Midbrain (tissue), 1 donor: ENCODE measurements at places on chromosomes 4 and X.

DNA sequence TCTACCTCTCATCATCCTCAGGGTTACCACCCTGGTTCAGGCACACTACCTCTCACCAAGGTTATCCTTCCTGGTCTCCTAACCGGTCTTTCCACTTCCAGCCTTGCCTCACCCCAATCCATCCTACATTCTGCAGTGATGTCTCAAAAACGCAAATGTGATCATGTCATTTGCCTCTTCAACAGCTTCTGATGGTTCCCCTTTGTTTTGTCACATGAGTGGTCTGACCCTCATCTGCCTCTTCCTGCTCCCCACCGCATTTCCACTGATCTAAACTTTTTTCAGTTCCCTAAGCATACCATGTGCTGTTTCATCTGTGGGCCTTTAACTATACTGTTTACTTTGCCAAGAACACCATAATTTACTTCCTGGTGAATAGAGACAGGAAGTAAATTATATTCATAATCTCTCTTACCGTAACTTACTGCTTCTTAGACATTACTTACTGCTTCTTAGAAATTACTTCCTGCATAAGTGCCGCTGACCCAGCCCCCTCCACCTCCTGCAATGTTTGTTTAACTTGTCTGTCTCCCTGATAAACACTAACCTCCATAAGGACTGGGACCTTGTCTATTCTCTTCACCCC, 27.1 kb upstream of the NSUN7 start:
- DNase-seq, result no peak

- DNase-seq, result no peak
Observed at GRCh38 chr4:174763454-174764104, 65.5 kb downstream of the GLRA3 start.

DNA sequence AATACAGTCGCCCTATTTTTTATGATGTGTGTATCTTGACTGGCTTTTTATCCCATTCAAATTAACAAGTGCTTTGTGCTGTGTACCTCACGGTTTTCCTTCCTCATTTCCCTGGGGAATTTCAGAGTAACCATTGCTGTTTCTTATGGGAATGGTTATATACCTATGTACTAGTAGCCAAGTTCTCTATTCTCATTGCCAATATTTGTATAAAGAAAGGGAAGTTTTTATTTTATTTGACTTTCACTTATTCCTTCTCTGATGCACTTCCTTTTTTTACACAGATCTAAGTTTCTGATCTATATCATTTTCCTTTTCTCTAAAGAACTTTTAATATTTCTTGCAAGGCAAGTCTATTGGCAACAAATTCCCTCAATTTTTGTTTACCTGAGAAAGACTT, 181.3 kb downstream of the SOWAHB start:
- DNase-seq, result no peak

DNA sequence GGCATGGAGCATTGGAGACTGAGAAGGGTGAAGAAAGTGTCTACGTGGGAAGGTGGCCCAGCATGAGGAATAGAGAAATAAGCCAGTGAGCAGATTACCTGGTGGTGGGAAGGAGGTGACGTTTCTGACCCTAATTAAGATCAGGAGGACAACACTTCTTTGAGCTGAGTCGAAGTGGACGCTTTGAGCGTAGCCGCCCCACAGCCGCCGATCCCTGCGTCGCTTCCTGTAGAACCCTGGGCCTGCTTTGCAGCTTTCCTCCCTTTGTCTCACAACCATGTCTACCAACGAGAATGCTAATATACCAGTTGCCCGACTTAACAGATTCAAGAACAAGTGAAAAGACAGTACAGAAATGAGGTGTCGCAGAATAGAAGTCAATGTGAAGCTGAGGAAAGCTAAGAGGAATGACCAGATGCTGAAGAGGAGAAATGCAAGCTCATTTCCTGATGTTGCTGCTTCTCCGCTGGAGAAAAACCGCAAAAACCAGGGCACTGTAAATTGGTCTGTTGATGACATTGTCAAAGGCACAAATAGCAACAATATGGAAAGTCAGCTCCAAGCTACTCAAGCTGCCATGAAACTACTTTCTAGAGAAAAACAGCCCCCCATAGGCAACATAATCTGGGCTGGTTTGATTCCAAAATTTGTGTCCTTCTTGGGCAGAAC, 6.4 kb upstream of the ANTXR2 start:
- DNase-seq, result no peak

DNA sequence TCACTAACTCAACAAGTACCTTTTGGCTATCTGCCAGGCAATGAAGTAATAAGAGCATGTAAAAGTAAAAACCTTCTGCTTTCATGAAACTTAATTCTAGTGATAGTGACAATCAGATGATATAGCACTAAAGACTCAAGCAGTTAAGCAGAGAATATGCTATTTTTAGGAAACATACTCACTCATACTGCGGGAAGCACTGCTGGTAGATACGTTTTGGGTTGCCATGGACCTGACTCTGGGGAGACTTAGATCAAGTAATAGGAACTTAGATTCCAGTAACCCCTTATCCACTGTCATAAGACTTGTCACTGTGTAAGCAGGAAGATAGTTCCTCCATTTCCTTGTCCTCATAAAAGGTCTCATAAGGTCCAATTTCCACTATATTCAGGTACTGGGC, 386.3 kb downstream of the DMD start:
- DNase-seq, result no peak

- no peak for DNase-seq
Observed at GRCh38 chr4:8617486-8618040, 25.0 kb downstream of the CPZ start.

- no peak for DNase-seq
Observed at GRCh38 chr4:6566391-6567190, 8.4 kb upstream of the MAN2B2 start.

DNA sequence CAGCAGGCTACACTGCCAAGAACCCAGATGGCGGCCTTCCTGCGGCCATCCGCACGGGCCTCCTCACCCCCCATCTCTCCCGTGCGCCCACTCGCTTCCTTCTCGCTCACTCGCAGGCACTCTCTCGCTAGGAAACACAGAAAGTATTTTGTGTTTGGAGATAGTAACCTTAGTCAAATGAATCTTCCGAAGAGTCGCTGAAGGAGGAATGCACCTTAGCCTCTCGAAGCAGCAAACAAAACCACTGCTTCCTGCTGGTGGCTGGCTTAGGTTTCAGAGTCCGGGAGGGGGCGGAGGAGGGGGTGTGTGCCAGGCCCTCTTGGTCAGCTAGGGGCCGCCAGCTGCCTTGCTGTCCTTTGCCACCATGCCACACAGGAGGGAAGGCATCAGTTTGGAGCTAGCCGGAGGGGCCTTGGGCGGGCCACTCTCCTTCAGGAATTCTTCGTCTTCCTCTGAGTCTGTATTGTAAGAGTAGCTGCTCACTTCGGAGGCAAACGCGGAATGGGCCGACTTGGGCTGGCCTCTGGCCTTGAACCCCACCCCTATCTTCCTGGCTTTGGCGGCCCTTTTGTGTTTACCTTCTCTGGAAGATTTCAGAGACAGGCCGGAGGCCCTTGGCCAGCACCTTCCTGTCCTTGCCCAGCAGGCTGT, 73.2 kb upstream of the UCP1 start:
- DNase-seq, result no peak

GRCh38 chrX:67635424-67635823, 91.6 kb downstream of the AR start:
- DNase-seq, result no peak

GRCh38 chr4:83216959-83217683, 67.5 kb downstream of the COQ2 start:
- DNase-seq, result no peak

DNA sequence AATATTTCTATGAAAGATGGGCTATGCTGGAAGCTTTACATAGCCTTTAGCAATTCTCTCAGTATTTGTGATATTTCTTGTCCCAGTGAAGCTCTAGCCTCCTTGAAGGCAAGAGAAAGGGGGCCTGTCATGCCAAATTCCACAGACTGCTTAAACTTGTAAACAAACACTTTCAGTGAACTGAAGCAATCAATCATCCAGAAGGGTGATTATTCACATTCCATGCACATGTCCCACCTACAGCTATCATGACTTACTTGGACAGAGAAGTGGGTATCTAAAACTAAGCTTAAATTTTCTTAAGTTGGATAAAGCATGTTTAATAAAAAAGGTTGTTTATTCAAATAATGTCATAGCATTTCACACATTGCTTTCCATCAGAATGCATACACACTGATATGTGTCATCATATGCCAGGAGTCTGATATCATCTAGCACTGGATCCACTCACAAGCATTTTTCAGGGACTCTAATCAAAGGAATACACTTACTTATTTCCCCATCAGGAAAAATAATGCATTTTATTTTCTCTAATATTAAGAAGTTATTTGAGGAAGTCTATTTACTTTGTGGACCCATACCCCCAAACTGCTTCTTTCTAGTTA, 1.2 kb upstream of the FSTL5 start:
- DNase-seq, result no peak

GRCh38 chrX:1601768-1602085, 10.3 kb downstream of the AKAP17A start:
- DNase-seq, result no peak

DNA sequence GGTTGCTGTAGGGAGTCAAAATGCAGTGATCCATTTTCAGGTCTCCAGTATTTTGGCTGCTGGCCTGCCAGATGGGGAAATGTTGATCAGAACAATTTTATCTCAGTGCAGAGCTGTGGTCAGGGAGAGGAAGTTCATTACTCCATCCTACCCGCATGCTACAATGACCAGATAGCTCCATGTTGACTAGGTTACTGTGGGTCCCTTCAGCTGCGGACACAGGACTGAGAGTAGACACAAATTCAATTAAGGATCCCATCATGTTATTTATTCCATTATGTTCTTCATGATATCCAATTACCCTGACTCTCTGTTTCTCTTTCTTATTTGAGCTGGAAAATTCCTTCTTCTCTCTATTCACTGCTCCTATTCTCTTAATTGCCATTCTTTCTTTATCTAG, 16.3 kb downstream of the SYNPO2 start:
- no peak for DNase-seq

- DNase-seq, result no peak
Observed at GRCh38 chr4:176753049-176753448, 39.7 kb downstream of the VEGFC start.

DNA sequence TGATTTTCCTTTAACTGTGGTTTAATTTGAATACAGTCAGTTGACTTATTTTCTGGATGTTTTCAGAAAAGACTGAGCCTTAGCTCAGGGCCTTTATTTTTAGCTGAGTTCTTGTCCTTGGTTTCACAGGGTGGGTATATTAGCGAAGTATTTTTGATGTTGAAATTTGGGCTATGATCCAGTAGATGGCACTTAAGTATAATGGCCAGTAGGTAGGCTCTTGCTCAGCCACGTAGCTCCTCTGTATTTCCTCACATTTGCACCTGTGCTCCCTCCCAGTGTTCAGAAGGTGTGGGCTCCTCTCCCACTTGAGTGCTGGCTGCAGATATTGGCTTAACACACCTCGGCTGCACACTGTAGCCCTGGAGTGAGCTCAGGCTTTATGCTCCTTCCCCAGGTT, 549.9 kb upstream of the AMOT start:
- DNase-seq, result no peak
